ENCODE measurements at places on chromosomes 1 and 21. TPM values are rescaled to one million over a fixed set of nuclear protein-coding genes. Genes with fewer than 3 reads are reported as not detected.

- no peak overlapping the region for H3K4me3 ChIP-seq
- H3K27me3 ChIP-seq, result no peaks in the 10 kb centered on the region
- H3K4me1 ChIP-seq, result peaks cover 47% of the 10 kb centered on the region
- H3K36me3 ChIP-seq, result peaks cover 83% of the 10 kb centered on the region
- no peak overlapping the region for H3K27ac ChIP-seq
These were observed 24.8 kb downstream of the A3GALT2 start for GRCh38 chr1:33296082-33296458.

DNA sequence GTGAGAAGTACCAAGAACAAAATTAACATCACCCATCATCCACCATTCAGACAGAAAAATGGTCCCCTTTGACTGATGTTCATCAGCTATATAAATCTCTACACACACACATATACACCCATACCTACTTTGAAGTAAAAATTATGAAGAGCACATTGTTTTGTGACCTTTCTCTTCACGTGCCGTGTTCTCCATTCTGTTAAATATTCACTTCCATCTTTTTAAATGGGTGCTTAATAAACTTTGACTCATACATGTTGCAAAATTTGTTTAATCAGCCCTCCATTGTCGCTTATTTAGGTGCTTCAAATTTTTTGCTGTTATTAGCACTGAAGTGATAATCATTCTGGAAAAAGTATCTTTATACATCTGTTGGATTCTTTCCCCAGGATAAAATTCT is 80.1 kb downstream of the CLIC6 start:
- no peak overlapping the region for H3K27ac ChIP-seq
- no peak overlapping the region for H3K4me3 ChIP-seq
- DNase-seq, result no peak
- H3K4me1 ChIP-seq, result peaks cover 16% of the 10 kb centered on the region
- H3K27me3 ChIP-seq, result no peaks in the 10 kb centered on the region

Gene GALE
- 35.9 TPM for total RNA-seq

DNA sequence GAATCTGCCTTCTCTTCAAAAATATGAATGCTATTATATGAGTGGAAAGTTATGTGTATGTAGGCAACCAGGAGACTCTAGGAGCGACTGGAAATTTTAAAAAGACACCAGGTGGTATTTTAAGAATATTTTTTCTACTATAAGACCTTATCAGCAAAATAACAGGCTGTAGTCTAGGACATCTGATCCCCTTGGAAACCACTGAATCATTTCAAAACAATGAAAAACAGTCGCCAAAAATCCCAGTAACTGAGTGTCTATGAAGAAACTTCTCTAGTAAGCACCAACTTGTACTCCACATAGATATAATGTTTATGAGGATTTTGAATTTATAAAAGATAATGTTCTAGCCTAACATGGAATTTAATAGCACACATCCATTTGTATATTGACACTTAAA is 358.5 kb downstream of the GPATCH2 start:
- no peaks in the 10 kb centered on the region for H3K4me1 ChIP-seq
- no peak for DNase-seq
- H3K36me3 ChIP-seq, result no peaks in the 10 kb centered on the region
- no peak overlapping the region for H3K27ac ChIP-seq
- no peaks in the 10 kb centered on the region for H3K27me3 ChIP-seq
- no peak overlapping the region for H3K4me3 ChIP-seq

- H3K4me1 ChIP-seq, result peaks cover 26% of the 10 kb centered on the region
- no peaks in the 10 kb centered on the region for H3K36me3 ChIP-seq
- peak overlapping the region; percentile 92 for H3K27ac ChIP-seq
- H3K4me3 ChIP-seq, result no peak overlapping the region
- peak; percentile 84 for DNase-seq
These were observed 14.7 kb upstream of the SLC19A1 start for GRCh38 chr21:45556645-45557615.

Data from spleen (tissue), 13 donors.